ENCODE measurements at places on chromosomes 6 and 20. TPM values are rescaled to one million over a fixed set of nuclear protein-coding genes. Genes with fewer than 3 reads are reported as not detected.

The ENPP1 gene
- total RNA-seq: 5.4 TPM

The TSPO2 gene
- 0.51 TPM for total RNA-seq

The RAD21L1 gene
- total RNA-seq: not detected

The GPLD1 gene
- total RNA-seq: 0.81 TPM

The C4B gene
- 0.49 TPM for total RNA-seq

The FRMD1 gene
- not detected for total RNA-seq

The RBPJL gene
- total RNA-seq: not detected

The TGM2 gene
- total RNA-seq: 444 TPM

The RNF8 gene
- total RNA-seq: 5.7 TPM

The MUC21 gene
- not detected for total RNA-seq

The SLC35F1 gene
- 0.33 TPM for total RNA-seq

The VSTM2L gene
- 2.0 TPM for total RNA-seq

The WASF1 gene
- 18.6 TPM for total RNA-seq

The CFB gene
- total RNA-seq: 0.33 TPM

The PTCRA gene
- not detected for total RNA-seq

The SYNDIG1 gene
- total RNA-seq: 0.13 TPM

The HTR1E gene
- not detected for total RNA-seq

The KIFC1 gene
- 126 TPM for total RNA-seq

The TMEM217 gene
- total RNA-seq: 0.89 TPM

The DCDC2 gene
- total RNA-seq: 93.4 TPM

The KHDC1 gene
- 4.2 TPM for total RNA-seq

The TRAPPC3L gene
- total RNA-seq: not detected

The TINAG gene
- total RNA-seq: 0.16 TPM

The HCK gene
- not detected for total RNA-seq

The CABLES2 gene
- total RNA-seq: 5.2 TPM

The PGC gene
- total RNA-seq: not detected

The PSORS1C1 gene
- total RNA-seq: 1.4 TPM

The KHDC1L gene
- 0.33 TPM for total RNA-seq

The NINL gene
- total RNA-seq: 6.0 TPM

The HTR1B gene
- total RNA-seq: 1.4 TPM

The HS3ST5 gene
- not detected for total RNA-seq
